Right renal pelvis (tissue), 4 donors: ENCODE measurements at places on chromosomes 11 and 22.

GRCh38 chr11:93524858-93525257 lies 18.3 kb downstream of the SMCO4 start:
- DNase-seq = no peak

DNA sequence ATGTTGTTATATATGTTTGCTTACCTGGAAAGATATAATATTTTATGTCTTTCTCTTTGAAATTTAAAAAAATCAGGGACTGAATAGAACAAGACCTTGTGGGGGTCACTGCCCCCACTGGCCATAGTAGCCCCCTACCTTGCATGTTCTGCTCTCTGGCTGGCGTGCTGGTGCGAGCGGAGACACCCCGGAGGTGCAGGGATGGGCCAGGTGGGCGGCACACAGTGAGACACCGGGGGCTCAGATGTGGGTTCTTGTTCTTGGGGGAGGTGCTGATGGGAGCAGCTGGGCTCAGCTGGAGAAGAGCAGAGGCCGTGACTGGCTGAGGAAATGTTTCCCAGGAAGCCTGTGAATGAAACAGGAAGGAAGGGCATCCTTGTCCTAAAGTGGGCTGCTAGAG lies 20.2 kb downstream of the GAB4 start:
- no peak for DNase-seq

- no peak for DNase-seq
These were observed 13.7 kb downstream of the ARAP1 start for GRCh38 chr11:72738199-72739141.

DNA sequence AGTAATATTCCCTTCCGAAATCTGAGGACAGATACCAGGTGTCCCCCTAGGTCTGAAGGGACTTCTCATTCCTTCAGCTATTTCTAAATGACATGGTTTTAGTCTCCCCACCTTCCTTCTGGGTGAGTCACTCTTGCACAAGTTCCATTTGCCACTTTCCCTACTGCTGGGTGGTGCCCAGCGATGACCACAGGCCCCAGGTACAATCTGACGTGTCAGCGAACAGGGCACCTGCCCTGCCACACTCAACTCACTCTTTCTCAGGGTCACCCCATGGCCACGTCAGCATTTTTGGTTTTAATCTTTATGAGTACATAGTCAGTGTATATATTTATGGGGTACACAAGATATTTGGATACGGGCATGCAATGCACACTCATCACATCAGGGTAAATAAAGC lies 17.2 kb downstream of the POU2AF1 start:
- DNase-seq = no peak

DNA sequence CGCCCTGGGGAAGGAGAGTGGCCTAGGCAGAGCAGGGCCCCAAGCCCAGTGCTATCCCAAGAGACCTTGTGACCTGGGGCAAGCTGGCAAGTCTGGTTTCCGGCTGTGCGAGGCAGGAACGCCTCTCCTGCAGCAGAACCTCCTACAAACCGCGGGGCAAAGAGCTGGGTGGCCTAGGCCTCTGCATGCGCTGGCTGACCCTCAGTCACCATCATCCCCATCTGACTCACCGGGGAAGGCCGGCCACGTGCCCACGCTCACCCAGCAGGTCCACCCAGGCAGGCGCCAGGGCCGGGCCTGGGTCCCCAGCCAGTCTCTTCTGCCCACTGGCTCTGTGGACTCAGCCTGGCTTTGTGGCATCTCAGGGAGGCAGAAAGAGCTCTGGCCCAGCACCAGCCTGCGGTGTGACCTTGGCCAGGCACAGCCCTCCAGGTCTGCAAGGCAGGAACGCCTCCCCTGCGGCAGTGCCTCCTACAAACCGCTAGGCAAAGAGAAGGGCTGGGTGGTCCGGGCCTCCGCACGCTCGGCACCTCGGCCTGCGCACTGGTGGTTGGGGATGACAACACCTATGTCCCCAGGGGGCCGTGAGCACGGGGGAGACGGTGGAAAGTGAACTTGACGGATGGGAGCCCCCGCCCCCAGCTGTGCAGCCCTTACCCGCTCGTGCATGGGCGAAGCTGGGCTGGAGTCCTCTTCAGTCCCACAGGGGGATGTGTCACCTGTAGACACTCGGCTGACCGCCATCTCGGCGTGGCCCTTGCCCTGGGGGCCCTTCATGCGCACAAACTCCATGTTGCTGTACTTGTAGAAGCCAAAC lies 38.2 kb downstream of the KIAA0930 start:
- no peak for DNase-seq

- DNase-seq = no peak
These were observed 36.4 kb upstream of the GLYATL1 start for GRCh38 chr11:58902881-58903280.

- peak; percentile 11 for DNase-seq
These were observed 638 bp downstream of the SAAL1 start for GRCh38 chr11:18105086-18105801.

- no peak for DNase-seq
These were observed 83.9 kb upstream of the PARVA start for GRCh38 chr11:12293486-12293885.

GRCh38 chr11:85348945-85349344 lies 278.2 kb downstream of the DLG2 start:
- no peak for DNase-seq

- DNase-seq = no peak
These were observed 37.1 kb upstream of the HORMAD2 start for GRCh38 chr22:30043161-30043560.

- DNase-seq = no peak
These were observed 73.3 kb downstream of the BCR start for GRCh38 chr22:23253475-23254055.

GRCh38 chr22:39808081-39808480 lies 85.5 kb downstream of the ENTHD1 start:
- DNase-seq = no peak

GRCh38 chr11:128039140-128040021 lies 548.0 kb downstream of the ETS1 start:
- DNase-seq = no peak

DNA sequence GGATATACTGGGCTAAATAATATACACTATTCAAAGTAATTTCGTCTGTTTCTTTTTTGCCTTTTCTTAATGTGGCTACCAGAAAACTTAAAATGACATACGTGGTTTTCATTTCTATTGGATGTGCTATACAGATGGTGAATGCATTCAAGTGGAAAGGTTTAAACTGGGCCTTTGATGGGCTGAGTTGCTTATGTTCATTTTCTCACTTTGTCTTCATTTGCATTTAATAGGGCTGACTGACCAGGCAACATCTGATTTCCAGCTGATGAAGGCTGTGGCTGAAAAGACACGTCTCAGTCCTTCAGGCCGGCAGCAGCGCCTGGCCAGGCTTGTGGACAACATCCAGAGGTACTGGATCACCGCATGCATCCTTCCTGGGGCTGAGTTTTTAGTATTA lies 27.9 kb downstream of the PIWIL4 start:
- no peak for DNase-seq

DNA sequence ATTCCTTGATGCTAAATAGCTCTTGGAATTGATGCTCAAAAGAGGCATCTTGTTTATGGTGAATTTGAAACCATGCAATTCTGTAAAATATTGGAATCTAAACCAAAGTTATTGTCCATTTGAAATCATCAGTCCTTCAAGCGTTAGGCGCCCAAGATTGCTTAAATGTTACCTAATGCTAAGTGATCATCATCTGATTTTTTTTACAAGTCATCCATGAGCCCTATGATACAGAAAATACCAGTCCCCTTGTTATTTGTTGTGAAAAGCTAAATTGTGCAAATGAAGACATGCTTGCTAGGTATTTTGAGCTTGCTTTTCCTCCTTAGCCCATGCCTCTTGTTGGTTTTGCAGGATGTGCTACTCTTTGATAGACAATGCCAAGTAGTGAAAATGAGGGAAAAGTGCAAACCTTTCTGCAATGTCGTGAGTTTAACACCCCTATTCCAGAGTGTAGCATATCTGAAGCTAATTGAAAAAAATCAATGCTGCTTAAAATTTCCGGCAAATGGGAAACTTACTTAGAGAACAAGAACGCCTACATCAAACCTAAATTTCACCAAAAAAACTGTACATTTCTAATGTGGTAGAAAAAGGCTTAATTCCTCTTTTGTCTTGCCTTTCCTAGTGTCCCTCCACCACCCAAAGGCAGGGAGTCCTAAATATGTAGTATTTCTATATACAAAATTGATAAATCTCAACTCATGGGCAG lies 1.9 kb downstream of the GRK3 start:
- DNase-seq = no peak

GRCh38 chr22:41844036-41844435 lies 11.1 kb downstream of the SREBF2 start:
- no peak for DNase-seq

DNA sequence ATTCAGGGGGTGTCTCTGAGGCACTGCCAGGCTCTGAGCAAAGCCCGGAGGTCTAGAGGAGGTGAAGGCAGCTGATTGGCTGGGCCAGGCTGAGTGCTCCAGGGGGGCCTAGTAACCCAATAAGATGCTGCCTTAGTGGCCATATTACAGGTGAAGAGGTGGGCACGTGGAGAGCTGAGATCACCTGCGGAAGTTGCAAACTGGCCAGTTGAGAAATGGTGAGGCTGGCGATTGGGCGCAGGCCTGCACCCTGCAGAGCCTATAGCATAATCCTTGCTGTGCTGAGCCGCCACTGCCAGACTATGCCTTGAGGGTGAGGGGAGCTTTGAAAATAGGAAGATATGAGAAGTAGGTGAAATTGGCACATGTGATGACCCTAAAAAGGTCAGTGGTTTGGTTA lies 21.7 kb downstream of the DERL3 start:
- no peak for DNase-seq

DNA sequence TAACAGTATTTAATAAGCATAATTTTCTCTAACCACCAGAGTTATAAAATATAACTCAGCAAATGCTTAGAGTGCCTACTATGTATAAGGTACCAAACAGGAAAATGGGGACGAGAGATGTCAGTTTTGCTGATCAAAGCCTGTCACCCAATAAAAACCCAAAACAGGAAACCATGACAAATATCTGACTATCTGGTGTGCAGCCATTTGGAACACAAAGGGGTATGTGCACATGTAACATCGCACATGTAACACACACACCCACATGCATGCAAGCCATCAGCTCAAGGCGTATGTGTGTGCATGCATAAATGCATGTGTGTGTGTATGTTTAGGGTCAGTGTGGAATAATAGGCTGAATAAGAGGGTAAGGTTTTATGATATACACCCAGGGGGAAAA lies 64.2 kb downstream of the PRR5L start:
- no peak for DNase-seq

DNA sequence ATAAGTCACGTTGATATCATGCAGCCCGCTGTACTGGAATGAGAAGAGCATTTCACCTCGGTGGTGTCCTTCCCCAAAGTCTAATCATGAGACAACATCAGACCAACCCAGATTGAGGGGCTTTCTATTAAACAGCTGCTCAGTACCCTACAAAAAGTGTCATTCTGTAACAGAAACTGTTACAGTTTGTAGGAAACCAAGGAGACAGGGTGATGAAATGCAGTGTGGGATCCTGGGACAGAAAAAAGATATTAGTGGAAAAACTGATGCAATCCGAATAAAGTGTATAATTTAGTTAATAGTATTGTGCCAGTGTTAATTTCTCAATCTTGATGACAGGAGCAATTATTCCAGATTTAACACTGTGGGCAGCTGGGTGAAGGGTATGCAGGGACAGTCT lies 128.0 kb downstream of the MICAL2 start:
- no peak for DNase-seq

DNA sequence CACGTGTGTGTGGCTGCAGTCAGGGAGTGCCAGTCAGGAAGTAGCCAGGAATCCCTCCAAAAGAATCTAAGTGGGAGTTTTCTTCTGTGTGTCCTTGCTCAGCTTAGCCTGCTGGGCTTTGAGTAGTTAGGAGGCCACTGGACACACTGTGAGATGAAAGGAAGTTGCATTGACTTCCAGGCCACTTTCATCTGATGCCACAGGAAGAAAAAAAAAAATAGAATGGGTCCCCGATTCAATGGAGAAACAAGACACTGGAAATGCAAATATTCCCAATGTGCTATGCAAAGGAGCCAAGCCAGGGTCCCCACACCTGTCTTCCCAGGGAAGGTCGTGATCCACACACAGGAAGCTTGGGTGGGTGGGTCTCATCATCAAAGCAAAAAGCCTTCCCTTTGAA lies 95.6 kb upstream of the E2F8 start:
- DNase-seq = no peak
